ENCODE measurements at places on chromosomes 6 and 20.

- DNase-seq = no peak
Observed at GRCh38 chr6:63714091-63714490, 78.5 kb downstream of the PHF3 start.

- DNase-seq = no peak
Observed at GRCh38 chr20:33532753-33533459, 43.0 kb downstream of the CBFA2T2 start.

DNA sequence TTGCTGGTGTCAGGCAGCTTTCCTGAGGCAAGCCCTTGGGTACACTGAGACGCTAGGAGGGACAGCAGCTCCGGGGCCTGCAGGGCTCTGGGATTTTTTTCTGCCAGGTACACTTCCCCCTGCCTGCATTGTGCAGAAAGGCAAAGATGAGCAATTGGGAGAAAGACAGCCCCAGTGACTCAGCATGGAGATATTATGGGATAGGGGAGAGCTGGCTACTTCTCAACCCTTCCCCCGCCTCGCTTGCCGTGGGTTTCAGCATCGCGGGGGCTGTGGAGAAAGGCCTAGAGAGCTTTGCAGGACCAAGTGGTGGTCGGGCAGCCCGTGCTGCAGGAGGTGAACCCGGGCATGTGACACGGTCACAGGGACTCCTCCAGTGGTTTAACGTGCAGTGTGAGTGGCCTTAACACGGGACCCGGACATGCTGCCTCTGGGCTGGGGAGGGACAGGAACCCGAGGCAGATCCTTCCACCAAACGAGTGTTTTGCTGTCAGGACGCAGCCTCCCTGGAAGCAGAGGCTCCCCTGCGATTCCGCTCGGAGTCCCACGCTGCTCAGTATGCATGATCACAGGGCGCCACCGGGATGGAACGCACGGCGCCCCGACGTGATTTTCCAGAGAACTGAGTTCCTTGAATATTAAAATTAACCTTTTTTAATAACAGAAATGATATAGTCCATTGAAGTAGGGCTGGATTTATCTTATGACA, 139.9 kb downstream of the CDH4 start:
- DNase-seq = no peak

GRCh38 chr6:139014945-139015344, 13.6 kb upstream of the ABRACL start:
- no peak for DNase-seq

- DNase-seq = no peak
Observed at GRCh38 chr6:33861722-33862121, 57.9 kb upstream of the MLN start.

DNA sequence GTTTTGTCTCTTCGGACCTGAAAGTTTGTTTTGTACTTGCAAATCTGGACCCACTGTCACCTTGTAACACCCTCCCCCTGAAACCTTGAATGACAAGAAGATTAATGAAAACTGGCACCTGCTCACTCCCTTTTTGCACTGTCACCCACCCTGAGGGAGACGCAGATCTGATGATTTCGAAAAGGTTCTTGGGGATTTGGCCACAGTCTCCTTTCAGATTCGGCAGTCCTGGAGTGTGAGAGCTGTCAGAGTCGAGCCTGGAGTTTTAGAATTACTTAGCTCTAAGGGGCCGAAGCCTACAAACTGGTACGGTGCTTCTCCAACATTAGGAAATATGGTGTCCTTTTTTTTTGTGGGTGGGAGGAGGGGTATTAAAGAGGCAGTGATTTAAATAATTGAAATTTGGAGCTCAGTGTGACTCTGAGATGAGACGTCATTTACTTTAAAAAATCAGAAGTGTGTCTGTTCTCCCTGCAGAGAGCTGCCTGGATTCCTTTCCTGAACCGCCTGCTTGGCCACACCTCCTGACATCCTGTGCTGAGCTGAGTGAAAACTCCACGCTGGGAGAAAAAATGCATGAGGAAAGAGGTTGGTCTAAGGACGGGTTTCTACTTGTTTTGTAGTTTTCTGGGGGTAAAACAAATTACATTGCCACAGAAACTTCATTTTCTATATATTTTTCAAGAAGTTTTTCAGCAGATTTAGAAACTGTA, 447.0 kb upstream of the CDH4 start:
- DNase-seq = no peak

DNA sequence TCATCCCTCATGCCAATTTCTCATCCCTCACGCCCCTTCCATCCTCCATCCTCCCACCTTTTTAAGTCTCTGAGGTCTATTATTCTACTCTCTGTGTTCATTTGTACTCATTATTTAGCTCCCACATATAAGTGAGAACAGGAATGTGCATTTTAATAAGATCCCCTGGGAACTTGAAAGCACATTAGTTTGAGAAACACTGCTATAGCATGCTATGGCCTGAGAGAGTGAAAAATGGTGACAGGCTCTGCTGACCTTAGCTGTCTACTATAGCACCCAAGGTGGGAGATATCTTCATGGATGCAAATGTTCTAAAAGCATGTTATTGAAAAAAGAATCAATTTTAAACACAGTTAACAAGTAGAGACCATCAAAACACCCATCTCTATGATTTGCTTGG, 712.0 kb downstream of the TFAP2A start:
- DNase-seq = no peak

GRCh38 chr6:129206821-129207220, 323.9 kb downstream of the LAMA2 start:
- no peak for DNase-seq

DNA sequence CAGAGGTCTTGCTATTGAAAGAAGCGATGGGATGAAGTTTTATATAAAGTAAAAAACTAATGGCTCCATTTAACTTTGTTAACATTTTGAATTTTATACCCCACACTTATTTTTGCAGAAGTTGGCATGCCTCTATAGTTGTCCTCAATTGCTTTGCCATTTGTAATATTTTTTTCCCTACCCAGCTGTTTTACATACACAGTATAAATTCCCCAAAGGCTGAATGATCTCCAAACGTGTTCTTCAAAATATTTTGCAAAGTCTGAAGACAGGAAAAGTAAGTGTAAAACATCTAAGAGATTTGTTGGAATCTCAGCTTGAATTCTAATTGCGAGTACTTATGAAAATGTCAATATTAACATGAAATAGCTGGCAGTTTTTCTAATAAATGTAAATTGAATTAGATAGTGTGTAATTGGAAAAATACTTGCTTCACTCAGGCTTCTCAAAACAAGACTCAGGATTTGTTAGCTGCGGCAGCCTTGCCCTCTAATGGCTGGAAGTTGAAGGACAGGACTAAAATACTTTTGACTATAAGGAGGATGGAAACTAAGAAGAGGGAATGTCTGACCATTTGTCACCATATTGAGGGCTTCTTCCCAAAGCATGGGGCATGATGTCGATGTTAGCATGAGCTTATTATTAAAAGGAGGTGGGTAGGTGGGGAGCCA, 226.8 kb downstream of the UST start:
- no peak for DNase-seq

Data from NT2/D1 (cell line).